ENCODE measurements at places on chromosomes 7 and 10. TPM values are rescaled to one million over a fixed set of nuclear protein-coding genes. Genes with fewer than 3 reads are reported as not detected.

GRCh38 chr7:77444123-77444522 lies 28.0 kb upstream of the GSAP start:
- DNase-seq, result no peak
- no peak overlapping the region for H3K27ac ChIP-seq
- no peaks in the 10 kb centered on the region for H3K4me1 ChIP-seq
- H3K4me3 ChIP-seq, result no peak overlapping the region
- H3K36me3 ChIP-seq, result no peaks in the 10 kb centered on the region
- no peaks in the 10 kb centered on the region for H3K27me3 ChIP-seq

DNA sequence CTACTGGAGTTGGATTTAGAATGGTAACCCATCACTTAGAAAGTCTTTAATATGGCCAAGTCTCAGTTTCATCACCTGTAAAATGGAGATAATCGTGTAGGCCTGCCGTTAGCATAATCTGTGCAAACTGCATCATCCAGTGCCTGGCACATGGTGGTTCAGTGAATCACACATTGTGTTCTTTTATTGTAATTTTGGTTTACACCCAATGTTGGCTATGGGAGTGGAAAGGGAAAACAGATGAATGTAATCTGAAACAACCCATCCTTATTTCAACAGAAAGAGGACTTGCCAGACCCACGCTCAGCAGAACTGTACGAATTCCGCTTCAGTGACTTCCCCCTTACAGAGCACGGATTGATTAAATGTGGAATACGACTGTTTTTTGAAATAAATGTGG lies 27.5 kb downstream of the PDE6C start:
- no peak overlapping the region for H3K27ac ChIP-seq
- no peaks in the 10 kb centered on the region for H3K27me3 ChIP-seq
- H3K4me3 ChIP-seq, result no peak overlapping the region
- H3K4me1 ChIP-seq, result no peaks in the 10 kb centered on the region
- H3K36me3 ChIP-seq, result no peaks in the 10 kb centered on the region

- peaks cover 4% of the 10 kb centered on the region for H3K4me1 ChIP-seq
- DNase-seq, result no peak
- H3K27me3 ChIP-seq, result no peaks in the 10 kb centered on the region
- H3K4me3 ChIP-seq, result no peak overlapping the region
- no peaks in the 10 kb centered on the region for H3K36me3 ChIP-seq
Observed at GRCh38 chr10:35324196-35324595, 12.1 kb upstream of the CCNY start.

DNA sequence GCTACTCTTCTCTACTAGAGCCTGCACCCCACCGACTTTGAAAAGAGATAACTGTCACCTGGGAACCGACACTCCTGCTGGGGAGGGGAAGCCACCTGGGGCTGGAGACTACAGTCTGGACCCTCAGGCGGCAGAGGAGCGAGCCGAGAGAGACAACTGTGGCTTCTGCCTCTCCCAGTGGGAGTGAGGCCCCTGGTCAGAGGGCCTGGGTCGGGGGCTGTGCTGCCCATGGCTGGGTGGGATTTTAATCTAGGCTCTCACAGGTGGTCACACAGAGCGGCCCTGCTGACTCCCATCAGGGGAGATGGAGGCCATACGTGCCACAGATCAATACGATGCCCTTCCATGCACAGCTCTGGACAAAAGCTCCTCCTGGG lies 372.1 kb downstream of the DNAJB6 start:
- no peaks in the 10 kb centered on the region for H3K27me3 ChIP-seq
- no peak overlapping the region for H3K27ac ChIP-seq
- H3K36me3 ChIP-seq, result no peaks in the 10 kb centered on the region
- no peaks in the 10 kb centered on the region for H3K4me1 ChIP-seq

- no peak for DNase-seq
- H3K4me3 ChIP-seq, result no peak overlapping the region
- H3K27me3 ChIP-seq, result no peaks in the 10 kb centered on the region
- no peak overlapping the region for H3K27ac ChIP-seq
- no peaks in the 10 kb centered on the region for H3K36me3 ChIP-seq
Observed at GRCh38 chr10:22246680-22247391, 29.0 kb upstream of the EBLN1 start.

DNA sequence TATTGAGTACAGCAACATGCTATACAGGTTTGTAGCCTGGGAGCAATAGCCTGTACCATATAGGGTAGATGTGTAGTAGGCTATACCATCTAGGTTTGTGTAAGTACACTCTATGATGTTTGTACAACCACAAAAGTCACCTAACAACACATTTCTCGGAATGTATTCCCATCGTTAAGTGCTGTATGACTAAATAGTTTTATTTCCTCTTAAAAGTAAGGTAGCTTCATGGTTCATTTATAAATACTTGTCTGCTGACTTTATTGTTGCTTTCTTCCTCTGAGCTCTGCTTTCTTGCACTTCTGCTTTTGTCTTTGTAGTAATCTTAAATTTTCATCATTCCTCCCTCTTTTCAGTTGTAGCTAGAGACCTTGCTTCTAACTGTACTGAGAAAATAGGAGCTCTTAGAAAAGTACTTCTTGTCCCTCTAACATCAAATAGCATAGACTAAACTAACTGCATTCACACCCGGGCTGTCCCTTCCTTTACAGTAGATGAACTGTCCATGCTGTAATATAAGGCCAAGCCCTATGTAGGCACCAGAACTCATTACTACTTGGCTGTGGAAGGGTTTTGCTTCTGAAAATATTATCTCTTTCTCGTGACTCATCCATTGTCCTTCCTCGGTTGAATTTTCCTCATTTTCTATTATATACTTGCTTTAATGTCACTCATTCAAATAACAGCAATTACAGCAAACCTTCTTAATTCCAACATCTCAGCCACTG lies 55.4 kb upstream of the FAM3C start:
- no peak overlapping the region for H3K27ac ChIP-seq
- DNase-seq, result no peak
- peaks cover 16% of the 10 kb centered on the region for H3K4me1 ChIP-seq
- H3K4me3 ChIP-seq, result no peak overlapping the region

Gene MOSPD3
- total RNA-seq, result 11.8 TPM

- H3K4me3 ChIP-seq, result no peak overlapping the region
- H3K27me3 ChIP-seq, result no peaks in the 10 kb centered on the region
Observed at GRCh38 chr10:4586776-4587175, 239.2 kb upstream of the AKR1E2 start.

- H3K4me1 ChIP-seq, result peaks cover 10% of the 10 kb centered on the region
- no peak for DNase-seq
- no peaks in the 10 kb centered on the region for H3K36me3 ChIP-seq
- no peaks in the 10 kb centered on the region for H3K27me3 ChIP-seq
Observed at GRCh38 chr10:124035928-124036558, 57.4 kb downstream of the CHST15 start.

Gene UCN3
- total RNA-seq, result not detected

GRCh38 chr10:110523736-110524135 lies 26.0 kb downstream of the DUSP5 start:
- H3K27ac ChIP-seq, result no peak overlapping the region
- H3K4me3 ChIP-seq, result no peak overlapping the region
- H3K27me3 ChIP-seq, result no peaks in the 10 kb centered on the region
- H3K4me1 ChIP-seq, result no peaks in the 10 kb centered on the region
- H3K36me3 ChIP-seq, result no peaks in the 10 kb centered on the region

DNA sequence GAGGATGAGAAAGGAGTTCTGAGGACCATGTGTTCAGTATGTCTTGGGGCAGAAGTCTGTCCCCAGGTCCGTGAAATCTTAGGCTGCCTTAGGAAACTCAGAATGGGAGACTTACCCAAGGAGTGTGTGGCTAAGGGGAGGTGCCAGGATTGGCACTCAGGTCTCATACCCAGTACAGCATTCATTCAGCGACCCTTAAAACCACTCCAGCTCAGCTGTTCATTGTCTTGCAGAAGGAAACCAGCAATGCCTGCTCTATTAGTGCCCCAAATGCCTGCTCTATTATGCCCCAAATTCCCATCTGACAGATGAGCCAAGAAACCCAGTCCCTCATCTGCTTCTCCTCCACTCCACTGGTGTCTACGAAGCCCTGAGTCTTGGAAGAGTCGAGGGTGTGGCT lies 147.8 kb downstream of the NEURL1 start:
- peak overlapping the region; percentile 61 for H3K27ac ChIP-seq
- no peaks in the 10 kb centered on the region for H3K27me3 ChIP-seq
- H3K36me3 ChIP-seq, result no peaks in the 10 kb centered on the region

Gene GPR37
- total RNA-seq, result 0.98 TPM

- no peak for DNase-seq
- H3K4me1 ChIP-seq, result peaks cover 80% of the 10 kb centered on the region
- no peaks in the 10 kb centered on the region for H3K27me3 ChIP-seq
- peaks cover 17% of the 10 kb centered on the region for H3K36me3 ChIP-seq
Observed at GRCh38 chr10:93458821-93459257, 23.3 kb downstream of the MYOF start.

- no peaks in the 10 kb centered on the region for H3K36me3 ChIP-seq
- no peak overlapping the region for H3K27ac ChIP-seq
- H3K4me3 ChIP-seq, result no peak overlapping the region
- no peak for DNase-seq
- H3K4me1 ChIP-seq, result no peaks in the 10 kb centered on the region
- H3K27me3 ChIP-seq, result no peaks in the 10 kb centered on the region
Observed at GRCh38 chr10:52906046-52906445, 133.5 kb upstream of the MBL2 start.

DNA sequence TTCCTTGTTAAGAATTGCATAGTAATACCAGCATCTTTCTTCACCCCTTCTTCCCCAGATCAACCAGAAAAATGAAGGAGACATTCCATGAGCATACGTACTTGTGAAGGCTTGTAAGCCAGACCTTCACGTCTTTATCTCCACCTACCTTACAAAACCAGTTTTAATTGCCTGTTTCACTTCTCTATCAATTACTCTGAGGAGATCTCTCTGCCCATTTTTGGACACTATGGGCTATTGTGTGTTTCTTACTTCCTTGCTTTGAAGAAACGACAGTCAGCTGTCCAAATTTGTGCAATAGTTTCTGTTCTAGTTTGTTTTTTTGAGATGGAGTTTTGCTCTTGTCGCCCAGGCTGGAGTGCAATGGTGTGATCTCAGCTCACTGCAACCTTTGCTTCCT lies 349.7 kb upstream of the MBL2 start:
- no peaks in the 10 kb centered on the region for H3K4me1 ChIP-seq
- no peaks in the 10 kb centered on the region for H3K27me3 ChIP-seq
- H3K4me3 ChIP-seq, result no peak overlapping the region
- H3K27ac ChIP-seq, result no peak overlapping the region
- H3K36me3 ChIP-seq, result no peaks in the 10 kb centered on the region
- DNase-seq, result no peak

Gene ZPBP
- total RNA-seq, result not detected

GRCh38 chr7:28075674-28076358 lies 104.8 kb downstream of the JAZF1 start:
- no peak for DNase-seq
- peak overlapping the region; percentile 43 for H3K27ac ChIP-seq
- no peak overlapping the region for H3K4me3 ChIP-seq
- no peaks in the 10 kb centered on the region for H3K27me3 ChIP-seq
- H3K36me3 ChIP-seq, result no peaks in the 10 kb centered on the region

Gene TSPAN13
- 13.8 TPM for total RNA-seq

DNA sequence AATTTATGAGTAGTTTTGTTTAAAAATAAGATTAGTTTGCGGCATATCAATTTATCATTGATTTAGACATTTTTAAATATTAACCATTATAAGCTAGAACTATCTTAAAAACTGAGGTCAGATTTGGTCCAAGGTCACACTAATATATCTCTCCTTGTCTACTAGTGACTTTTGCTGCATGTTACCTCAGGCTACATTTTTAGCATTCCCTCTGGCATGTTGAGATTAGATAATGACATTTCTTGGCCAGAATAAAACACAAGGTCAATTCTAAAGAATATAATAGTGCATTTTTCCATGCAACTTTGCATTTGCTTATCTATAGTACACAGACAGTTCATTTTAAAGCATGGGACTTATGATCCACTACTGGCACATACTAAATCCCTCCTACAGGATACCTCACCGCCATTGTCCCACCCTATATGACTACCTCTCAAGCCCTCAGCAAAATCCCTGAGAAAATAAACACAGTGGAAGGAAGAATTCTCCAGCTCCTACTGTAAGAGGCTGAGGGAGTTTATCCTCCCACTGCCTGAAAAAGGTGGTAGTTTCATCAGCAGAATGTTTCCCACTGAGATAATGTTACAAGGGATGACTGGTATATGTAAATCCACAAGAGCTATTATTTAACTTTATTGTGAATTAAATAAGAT lies 816.4 kb downstream of the GRM8 start:
- H3K27ac ChIP-seq, result no peak overlapping the region
- no peak overlapping the region for H3K4me3 ChIP-seq
- no peaks in the 10 kb centered on the region for H3K27me3 ChIP-seq
- DNase-seq, result no peak
- no peaks in the 10 kb centered on the region for H3K4me1 ChIP-seq
- no peaks in the 10 kb centered on the region for H3K36me3 ChIP-seq

Gene CYP26C1
- not detected for total RNA-seq

GRCh38 chr10:52774600-52775106 lies 2.1 kb upstream of the MBL2 start:
- H3K27me3 ChIP-seq, result no peaks in the 10 kb centered on the region
- H3K4me1 ChIP-seq, result no peaks in the 10 kb centered on the region
- DNase-seq, result no peak
- no peak overlapping the region for H3K27ac ChIP-seq
- no peak overlapping the region for H3K4me3 ChIP-seq

DNA sequence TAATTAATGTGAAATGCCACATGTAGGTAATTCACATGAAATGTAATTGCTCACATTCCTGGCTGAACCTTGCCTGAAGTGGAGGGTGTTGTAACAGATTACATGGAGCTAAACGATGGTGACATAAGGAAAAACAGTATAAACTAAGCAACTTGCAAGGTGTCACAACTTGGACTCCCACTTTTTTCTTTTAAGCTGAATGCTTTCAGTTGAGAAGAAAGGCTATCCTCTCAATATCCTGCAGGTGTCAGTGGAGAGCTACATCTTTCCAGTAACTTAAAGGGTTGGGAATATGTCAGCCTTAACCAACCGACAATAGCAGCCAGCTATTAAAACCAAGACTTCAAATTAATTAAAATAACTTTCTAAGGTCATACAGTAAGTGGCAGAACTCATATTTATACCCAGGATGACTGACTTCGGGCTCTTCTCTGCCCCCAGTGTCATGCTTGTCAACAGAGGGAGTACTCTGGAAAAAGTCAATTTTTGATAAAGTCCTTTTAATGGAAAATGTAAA lies 33.7 kb downstream of the NRBF2 start:
- DNase-seq, result no peak
- H3K27ac ChIP-seq, result no peak overlapping the region
- H3K4me3 ChIP-seq, result no peak overlapping the region
- H3K4me1 ChIP-seq, result no peaks in the 10 kb centered on the region

- H3K36me3 ChIP-seq, result no peaks in the 10 kb centered on the region
- DNase-seq, result no peak
- H3K27me3 ChIP-seq, result no peaks in the 10 kb centered on the region
- peaks cover 23% of the 10 kb centered on the region for H3K4me1 ChIP-seq
- H3K27ac ChIP-seq, result peak overlapping the region; percentile 83
Observed at GRCh38 chr10:44293306-44293778, 91.6 kb downstream of the CXCL12 start.

Gene THSD7A
- 9.3 TPM for total RNA-seq

Gene LRGUK
- 2.9 TPM for total RNA-seq

Gene ABCA13
- under 0.01 TPM for total RNA-seq
